Stimulated activated CD8-positive, alpha-beta memory T cell treated with anti-CD3 and anti-CD28 coated beads, Interleukin-4, amount 100 ng/mL, for 1 hour (primary cell): ENCODE measurements at places on chromosomes 2 and 18.

- DNase-seq: no peak
Observed at GRCh38 chr2:159249990-159250715, 36.4 kb downstream of the WDSUB1 start.

DNA sequence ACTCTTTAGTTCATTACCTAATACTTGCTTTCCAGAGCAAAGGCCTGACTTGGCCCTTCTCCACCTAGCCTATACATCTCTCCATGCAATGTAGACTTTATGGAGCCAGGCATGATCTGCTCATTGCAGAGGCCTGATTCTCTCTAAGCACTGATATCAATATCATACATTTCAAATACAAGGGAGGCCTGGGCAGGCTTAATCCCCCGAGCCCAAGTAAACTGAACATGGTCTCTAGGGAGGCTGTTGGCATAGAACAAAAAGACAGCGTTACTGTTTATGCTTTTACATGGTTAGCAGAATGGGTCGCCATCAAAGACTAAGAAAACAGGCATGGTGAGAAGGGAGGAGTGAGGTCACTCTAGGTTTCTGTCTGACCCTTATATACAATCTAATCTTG lies 695.1 kb downstream of the ZEB2 start:
- DNase-seq: no peak

DNA sequence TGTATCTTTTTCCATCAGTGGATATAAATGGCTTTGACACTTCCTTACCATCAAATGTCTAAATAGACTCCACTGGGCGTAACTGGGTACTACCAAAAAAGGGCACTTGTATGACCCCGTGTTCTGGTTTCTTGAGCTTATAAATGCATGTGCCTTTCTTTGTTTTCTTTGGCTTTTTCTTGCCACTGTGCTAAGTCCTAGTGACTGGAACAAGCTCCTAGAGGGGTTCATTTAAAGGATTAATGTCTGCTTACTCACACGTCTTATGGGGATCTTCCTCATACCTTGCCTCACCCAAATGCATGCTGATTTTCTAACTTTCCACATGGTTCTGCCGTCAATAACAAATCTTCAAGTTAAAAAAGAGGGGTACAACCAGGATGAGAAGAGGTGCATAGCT lies 19.8 kb upstream of the ZNF532 start:
- no peak for DNase-seq

DNA sequence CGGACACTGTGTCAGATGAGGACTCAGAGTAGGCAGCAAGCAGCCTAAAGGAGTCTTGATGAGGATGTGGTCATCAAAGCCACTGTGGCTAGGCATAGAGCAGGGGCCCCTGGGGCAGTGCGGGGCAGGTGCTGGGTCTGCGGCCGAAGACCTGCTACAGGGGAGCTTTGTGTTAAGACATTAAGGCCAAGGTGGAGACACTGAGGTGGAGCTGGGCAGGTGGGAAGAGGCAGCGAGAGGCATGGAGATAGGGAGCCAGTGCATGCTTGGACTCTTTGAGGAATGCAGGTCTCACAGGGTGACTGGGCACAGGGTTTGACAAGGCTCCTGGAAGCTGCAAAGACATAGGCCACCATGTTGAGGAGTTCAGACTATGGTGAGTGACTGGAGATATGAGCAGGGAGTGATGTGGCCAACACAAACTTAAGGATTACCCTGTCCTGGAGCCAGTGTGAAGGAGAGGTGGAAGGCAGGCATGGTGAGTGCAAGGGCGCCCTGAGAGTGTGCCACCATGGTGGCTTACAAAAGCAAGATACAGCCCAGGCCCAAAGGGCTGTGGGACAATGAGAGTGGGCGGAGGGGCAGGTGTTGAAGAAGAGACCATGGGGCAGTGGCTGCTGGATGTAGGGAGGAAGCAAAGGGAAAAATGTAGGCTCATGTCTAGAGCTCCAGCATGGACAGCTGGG lies 450.9 kb upstream of the HS6ST1 start:
- no peak for DNase-seq

DNA sequence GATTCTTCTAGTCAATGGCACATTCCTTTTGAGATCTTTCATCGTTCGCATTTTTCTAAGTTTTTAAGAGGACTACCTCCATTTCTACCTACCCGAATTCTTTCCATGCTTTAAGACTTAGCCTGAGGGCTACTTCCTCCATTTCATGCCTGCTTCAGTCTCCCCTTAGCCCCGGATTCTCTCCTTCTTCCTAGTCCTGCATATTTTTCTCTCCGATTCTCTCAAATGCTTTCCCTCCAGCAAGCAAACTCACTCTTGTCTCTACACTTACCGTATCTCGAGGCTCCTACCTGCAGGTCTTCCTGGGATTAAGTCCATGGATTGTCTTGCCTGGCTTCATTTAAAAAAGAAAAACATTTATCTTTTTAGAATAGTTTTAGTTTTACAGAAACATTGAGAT lies 354.4 kb downstream of the MYCN start:
- no peak for DNase-seq

- DNase-seq: no peak
Observed at GRCh38 chr2:147236601-147237000, 608.2 kb upstream of the ACVR2A start.
